NB4 (cell line): ENCODE measurements at places on chromosomes 5 and 9.

DNA sequence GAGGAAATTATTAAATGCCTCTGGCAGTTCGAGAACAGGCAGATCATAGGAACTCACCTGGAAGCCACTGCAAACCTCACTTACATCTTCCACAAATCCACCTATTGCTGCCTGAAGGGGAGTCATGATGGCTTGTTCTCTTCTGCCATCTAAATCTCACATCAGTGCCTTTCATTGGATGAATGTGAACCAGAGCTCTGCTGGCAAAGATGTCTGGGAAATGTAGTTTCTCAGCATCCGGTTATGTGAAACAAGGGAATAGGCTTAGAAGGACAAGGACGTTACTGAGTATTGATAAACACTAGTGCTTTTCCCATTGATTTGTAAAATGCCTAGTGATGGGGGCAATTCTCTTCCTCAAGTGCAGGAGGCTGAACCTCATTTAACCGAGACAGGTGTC, 483.3 kb downstream of the ARHGEF28 start:
- DNase-seq, result no peak

GRCh38 chr5:79075646-79076426, 6.3 kb downstream of the BHMT2 start:
- DNase-seq, result no peak

DNA sequence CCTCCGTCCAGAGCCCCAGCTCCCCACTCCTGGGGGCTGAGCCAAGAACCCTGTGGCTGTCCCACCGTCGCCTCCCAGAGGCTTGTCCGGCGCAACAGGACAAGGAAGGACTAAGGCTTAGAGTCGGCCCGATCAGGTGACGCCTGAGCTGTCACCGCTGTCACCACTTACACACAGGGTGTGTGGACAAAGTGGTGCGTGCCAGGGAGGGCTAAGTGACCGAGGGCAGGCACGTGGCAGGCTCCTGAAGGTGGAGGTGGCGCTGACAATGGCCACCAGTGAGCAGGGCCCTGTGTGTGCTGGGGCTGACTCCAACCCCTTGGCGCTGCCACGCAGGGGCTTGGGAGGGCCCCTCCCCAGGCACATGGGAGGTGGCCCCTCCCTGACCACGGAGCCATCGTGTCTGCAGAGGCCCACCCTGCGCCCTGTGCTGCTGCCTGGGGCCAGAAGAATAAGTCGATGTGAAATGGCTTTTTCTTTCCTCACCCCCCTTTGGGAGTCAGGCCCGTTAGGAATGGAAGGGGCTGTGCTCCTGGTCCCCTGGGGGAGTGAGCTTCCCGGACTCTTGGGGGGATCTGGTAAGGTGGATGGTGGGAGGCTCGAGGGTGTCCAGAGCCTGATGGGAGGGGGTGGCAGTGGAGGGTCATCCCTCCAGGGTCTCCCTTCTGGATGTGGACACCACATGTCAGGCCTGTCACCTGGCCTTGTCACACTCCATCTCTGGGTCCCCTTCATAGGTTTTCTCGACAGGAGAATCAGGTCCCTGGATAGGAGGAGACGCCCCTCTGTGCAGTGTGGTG, 2.6 kb upstream of the GPSM1 start:
- DNase-seq, result no peak

GRCh38 chr9:35727676-35728040, 4.3 kb downstream of the TLN1 start:
- peak; percentile 47 for DNase-seq

GRCh38 chr9:135320943-135321342, 158.6 kb upstream of the PPP1R26 start:
- no peak for DNase-seq
